Stimulated activated CD4-positive, alpha-beta T cell treated with anti-CD3 and anti-CD28 coated beads, Interleukin-1b, Interleukin-23, amount 100 ng/mL, for 1 hour (primary cell): ENCODE measurements at places on chromosomes 4 and X.

DNA sequence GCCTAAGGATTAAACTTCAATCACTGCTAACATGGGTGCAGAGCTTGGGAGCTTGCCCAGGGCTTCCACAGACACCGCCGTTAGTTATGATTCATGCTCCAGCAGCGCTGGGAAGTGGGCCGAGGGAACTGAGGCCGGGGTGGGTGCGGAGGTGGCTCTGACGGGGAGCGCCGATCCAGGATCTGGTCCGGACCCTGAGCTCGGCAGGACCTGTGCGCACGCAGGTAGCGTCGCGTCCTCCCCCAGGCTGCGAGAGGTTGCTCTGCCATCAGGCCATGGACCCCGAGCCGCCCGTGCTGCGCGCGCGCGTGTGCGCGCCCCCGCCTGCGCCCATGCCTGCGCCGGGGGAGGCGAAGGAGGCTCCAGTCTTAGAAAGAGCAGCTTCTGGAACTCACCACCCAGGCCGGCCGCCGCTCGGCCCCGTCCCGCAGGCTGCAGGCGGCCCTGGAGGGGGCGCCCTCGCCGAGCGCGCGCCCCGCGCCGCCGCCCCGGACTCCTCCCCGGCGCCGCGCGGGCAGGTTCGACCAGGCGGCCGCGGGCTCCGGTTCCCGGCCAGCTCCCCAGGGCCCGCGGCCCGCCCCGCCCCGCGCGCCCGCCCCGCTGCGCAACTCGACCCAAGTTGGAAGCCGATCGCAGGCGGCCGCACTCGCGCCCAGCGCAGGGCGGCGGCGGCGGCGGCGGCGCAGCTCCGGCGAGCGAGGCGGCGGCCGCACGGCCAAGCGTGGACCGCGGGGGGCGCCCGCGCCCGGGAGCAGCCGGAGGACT is 732 bp upstream of the ADRA2C start:
- DNase-seq, result no peak

DNA sequence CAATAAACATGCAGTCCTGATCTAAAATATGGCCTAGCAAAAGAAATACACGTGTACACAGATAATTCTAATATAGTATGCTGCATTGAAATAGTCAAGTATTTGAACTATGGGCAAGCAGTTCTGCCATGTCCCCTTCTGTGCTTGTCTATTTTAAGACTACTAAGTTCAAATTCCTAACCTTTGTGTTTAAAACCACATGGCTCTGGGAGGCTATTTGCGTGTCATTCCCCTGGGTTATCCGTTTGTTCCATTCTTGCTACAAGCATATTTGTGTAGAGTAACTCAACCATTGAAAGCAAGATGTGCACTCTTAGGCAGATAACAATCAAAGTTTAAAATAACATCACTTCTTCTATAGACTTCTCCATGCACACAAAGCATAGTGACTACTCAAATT is 25.4 kb upstream of the TBC1D1 start:
- no peak for DNase-seq

DNA sequence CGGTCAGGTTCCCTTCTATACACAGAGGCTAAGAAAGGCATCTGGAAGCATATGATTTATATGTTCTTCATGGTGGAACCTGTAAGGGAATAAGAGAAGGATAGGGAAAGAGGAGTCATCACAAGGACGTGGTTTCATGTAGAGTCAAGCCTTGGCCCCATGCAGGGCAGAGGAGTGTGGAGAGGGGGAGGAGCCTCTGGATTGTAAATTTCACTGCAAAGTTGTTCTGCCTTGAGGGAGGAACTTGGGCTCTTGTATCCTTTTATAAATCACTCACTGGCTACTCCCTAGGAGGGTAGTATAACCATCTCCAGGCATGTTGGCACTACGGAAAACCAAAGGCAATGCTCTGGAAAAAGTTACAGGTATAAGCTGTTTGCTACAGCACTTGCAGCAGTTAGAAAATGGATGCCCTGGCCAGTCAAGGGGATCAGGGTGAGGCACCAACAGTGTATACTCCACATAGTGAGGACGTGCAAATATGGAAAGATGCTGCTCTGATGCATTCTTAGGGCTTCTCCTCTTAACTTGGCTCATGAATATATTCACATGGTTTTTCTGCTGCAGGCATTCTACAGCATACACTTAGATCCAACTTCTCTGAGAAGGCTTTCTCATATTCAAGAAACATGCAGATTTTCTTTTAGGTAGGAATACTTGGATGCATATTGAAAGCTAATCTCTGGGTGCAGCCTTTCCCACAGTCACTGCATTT is 60.3 kb upstream of the ZNF81 start:
- DNase-seq, result no peak

GRCh38 chrX:19024366-19024765 is 40.5 kb upstream of the PHKA2 start:
- no peak for DNase-seq

- no peak for DNase-seq
These were observed 24.3 kb upstream of the GLRA2 start for GRCh38 chrX:14504960-14505538.
